ENCODE measurements at places on chromosomes 7 and 10.

GRCh38 chr7:96224685-96225084 is 97.2 kb downstream of the SLC25A13 start:
- no peak for DNase-seq

- no peak for DNase-seq
Measured at GRCh38 chr7:8115547-8116402, 146.2 kb downstream of the ICA1 start.

DNA sequence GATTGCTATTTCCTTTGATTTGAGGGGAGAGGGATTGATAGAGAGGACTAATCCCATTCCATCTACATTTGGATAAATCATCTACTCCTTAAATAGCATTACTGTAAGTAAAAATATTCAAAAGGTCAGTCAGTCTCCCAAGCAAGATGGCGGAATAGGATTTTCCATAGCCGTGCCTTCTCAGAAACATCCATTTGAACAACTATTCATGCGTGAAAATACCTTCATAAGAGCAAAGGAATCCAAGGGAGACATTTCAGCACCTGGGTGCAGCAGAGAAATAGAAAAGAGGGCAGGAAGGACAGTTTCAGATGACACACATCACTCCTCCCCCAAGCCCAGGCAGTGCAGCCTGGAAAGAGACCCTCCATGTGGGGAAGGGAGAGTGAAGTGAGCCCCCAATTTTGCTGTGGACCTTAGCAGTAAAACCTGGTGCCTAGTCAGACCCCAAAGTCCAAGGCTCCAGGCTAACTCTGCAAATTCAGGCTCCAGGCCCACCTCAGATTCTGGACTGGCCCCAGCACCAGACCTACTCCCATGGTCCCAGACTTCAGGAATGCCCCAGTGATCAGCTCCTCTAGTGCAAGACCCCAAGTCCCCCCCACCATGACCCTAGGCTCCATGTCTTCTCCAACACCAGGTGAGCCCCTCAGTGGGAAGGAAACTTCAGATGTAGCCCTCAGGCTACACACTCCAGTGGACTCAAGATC is 104.3 kb upstream of the LANCL2 start:
- DNase-seq, result no peak

DNA sequence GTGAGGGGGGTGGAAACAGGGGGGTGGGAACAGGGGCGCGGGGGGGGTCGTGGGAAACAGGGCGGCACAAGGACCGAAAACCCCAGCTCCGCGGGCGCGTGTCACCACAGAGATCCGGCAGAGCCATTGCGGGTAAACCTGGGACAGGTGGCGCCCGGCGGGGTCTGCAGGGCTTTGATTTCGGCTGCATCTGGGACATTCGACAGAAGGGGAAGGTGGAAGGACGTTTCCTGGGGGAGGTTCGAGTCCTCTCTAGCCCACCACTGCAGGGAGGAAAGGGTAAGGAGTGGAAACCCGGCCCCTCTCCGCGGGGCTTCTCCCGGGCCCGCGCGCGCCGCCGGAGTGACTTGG is 7.5 kb downstream of the NKX2-3 start:
- DNase-seq, result no peak

DNA sequence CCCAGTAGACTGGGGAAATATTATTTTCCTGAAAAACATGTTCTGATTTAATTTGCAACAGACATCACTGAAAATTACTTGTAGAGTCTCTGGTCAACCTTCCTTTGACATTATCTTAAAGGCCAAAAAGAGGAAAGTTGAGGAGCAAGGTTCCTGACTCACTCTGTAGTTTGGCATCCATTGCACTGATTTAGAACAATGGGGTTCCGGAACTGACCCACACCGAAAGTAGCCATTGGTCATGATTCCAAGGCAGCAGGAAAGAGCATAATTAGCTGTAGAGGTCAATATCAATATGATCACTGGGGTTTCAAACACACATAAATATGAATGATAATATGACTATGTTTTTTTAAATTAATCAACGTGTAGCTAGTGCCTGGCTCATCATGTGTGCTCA is 65.8 kb downstream of the DNMBP start:
- DNase-seq, result no peak

DNA sequence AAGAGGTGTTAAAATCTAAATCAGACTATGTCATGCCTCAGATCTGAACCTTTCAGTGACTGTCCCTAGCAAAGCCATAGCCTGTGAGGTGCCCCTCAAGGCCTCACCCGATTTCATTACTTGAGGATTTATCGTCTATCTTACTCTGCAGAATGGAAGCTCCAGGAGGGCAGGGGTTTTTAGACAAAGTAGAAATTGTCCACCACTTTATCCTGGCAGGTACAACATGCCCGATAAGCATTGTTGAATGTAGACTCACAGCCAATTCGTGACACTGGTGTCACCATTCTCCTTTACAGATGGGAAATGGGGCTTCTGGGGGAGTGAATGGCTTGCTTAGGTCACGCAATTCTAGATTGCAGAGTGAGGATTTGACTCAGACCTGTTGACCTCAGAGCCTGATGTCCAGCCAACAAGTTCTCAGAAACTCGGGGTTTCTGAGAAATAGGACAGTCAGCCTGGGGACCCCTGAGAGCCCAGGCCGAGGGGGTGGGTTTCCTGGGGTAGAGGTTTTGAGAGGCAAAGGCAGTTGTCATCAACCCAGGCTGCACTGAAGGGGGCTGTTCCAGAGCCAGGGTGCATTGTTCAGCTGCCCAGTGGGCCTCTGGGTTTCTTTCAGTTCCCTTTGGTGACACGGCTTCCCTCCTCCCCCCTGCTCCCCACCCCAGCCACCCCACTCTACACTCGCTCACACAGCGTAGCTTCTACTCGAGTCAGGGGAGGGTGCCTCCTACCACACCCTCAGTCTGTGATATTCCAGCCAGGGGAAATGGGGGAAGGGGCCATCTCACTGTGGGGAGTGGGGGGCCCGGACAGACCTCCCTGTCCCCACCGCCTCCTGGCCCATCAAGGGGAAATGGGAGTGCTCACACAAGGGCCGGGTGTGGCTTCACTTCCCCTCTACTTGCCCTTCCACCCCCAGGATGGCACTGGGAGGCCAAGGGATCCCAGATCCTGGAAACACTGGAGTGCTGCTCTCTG is 3.1 kb upstream of the IRF5 start:
- no peak for DNase-seq

DNA sequence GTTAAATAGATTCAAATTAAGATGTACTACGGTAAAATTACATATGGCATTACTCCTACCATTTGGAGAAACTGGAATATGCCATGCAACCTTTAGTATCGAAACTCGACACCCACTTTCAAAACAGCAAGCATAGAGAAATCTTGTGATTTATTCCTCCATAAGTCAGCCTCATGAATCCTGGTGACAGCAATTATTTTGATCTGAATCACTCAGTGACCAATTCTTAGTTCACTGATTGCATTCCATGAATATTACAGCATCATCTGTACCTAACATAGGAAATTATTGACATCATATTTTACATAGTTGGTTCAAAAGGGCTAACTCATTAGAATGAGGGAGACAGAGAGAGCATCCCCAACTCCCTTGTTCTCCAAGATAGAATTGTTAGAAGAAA is 89.6 kb downstream of the CACNB2 start:
- DNase-seq, result no peak

DNA sequence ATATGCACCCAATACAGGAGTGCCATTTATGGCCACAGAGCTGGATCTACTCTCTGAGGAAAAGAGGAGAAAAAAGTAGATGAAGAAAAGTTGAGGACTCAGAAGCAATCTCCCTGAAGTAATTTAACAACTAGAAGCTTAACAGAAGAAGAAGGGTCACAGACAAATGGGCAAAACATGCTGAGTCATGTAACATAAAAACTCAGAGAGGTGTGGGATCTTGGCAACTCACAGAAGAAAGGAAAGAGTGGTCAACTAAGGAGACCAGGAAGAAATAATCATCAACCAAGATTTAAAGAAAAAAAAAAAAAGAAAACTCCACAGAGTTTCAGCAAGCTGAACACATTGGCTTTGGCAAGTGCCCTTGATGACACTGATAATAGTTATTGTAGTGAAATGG is 51.8 kb upstream of the BET1 start:
- no peak for DNase-seq

DNA sequence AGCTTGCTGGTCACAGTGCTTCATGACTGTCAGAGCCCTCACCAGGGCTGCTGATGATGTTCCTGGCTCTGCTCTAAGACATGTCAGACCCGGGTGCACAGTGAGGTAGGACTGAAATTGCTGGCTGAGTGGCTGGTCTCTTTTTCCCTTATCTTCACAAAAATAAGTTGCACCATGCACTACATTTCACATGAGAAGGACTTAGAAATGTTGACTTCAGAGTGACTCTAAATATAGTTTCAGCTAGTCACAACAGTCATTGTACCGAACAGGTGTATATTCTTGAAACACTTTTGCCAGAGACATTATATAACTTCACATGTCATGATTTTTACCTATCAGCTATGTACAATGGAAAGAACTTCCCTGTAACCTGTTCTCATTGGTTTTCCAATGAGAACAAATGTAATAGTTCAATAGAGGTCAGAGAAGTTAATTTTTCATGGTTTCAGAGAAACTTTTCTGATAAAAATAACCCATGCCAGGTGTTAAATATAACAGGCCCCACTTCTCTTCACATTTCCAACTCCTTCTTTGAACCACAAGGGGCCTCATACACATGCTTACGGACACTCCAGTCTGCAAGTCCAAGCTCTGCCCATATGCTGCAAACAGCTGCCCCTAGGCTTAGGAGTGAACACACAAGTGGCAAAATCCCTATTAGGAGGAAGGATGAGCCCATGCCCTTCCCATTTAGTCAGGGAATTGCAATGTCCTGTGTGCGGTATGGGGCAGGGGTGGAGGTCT is 115.6 kb downstream of the CDK6 start:
- DNase-seq, result no peak

GRCh38 chr10:124497196-124497881 is 35.7 kb downstream of the LHPP start:
- DNase-seq, result no peak

DNA sequence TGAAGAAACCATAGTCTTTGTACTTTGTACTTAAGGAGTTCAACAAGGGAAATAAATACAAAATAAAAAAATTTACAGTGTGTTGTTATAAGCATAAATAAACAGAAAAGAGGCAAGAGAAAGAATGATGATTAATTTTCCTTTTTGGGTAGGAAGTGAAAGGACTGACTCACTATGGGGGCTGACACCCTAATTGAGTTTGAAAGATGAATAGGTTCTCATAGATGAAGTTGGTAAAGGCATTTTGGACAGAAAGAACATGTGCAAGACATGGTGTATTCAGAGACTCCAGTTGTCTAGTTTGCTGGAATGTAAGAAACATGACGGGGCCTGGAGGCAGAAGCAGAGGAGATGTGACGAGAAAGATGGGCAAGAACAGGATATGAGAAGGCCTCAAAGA is 83.7 kb downstream of the VPS50 start:
- no peak for DNase-seq

DNA sequence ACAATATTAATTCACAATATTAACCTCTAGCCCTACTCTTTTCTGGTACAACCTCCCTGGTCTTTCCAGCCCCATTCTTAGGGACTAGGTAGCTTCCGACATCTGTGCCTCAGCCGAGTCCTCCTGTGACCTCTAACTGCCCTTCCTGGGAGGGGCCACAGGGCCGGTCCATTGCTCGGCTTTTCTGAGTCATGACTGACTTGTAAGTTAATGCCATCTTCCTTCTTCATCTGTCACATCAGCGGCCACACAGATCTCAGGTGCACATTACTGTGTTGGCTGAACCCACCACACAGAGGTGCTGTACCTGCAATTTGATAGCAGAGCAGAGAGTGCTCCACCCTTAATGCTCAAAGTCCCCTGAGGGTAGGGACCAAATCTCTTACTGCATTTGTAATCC is 4.1 kb upstream of the CPA4 start:
- DNase-seq, result no peak

GRCh38 chr10:17169803-17170202 is 31.7 kb downstream of the TRDMT1 start:
- DNase-seq, result no peak

DNA sequence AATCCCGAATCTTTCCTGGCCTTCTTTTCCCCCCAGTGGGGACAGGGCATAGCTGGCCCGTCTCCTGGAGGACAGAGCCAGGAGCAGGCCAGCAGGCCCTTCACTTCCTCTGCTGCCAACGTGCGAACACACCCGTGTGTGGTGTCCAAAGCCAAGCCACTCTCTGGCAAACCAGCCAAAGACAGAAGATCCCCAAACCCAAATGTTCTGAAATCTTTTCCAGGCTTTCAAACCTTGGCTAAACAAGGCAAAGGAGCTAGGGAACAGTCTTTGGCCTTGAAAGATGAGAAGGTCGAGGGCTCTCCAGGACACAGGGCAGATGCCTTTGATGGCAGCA is 63.0 kb downstream of the PROSER2 start:
- no peak for DNase-seq

- DNase-seq, result no peak
Measured at GRCh38 chr10:129328546-129328945, 138.5 kb upstream of the MGMT start.

DNA sequence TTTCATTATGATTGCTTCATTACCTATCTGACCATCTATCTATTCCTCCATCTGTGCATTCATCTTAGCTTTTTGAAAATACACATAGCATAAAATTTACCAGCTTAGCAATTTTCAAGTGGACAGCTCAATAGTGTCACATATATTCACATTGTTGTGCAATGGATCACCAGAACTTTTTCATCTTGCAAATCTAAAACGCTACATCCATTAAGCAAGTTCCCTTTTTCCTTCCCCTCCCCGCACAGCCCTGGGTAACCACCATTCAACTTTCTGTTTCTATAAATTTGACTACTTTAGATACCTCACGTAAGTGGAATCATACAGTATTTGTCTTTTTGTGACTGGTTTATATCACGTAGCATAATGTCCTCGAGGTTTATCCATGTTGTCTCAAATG is 78.0 kb upstream of the ADRB1 start:
- DNase-seq, result no peak

DNA sequence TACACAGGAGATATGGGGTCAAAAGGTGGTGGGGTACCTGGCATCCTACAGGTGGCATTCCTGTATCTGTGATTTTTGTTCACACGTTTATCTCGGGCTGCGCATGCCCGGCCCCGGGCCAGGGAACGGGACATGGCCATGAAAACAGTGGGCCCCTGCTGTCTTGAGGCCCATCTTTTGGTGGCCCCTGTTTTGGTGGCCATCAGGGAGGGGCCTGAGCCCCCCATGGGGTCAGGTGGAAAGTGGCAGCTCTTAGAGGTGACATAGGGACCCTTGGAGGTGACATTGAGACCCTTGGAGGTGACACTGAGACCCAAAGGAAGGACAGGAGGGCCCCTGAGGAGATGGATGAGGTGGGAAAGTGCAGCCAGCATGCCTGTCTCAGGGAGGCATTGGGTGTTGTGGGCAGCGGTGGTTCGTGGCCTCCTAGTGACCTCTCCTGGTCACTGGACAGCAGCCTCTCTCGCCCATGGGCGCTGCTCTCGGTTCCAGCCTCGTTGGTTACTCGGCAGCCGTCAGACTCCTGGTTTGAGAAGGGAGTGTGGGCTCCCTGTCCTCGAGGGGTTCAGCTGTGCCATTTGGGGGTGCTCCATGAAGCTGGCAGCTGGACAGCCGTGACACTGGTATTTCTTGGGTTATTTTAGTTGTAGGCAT is 39.9 kb downstream of the INPP5A start:
- DNase-seq, result no peak

- no peak for DNase-seq
Measured at GRCh38 chr7:33073243-33073642, 10.7 kb upstream of the NT5C3A start.
